ENCODE measurements at places on chromosomes 6 and 20.
A peak's percentile ranks its signal among the peaks of the same experiment; 100 is the strongest.

- no peak for DNase-seq
These were observed 279.9 kb downstream of the CD83 start for GRCh38 chr6:14397518-14397901.

DNA sequence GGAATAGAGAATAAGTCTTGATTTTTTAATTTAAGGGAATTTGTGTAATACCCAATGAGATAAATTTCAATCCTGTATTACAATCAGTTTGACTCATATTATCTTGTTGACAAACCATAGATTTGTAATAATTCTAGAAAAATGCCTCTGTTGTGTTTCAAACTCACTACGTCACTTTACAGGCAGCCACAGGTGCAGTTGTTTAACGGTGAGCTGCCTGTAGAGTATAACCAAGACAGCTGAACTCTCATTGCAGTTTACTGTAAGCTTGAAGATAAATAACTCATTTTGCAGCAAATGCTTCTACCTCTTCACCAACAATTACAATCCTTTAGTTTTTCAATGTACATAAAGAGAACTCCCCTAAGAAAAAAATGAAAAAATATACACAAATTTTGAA is 114.3 kb downstream of the PRKN start:
- DNase-seq, result no peak

DNA sequence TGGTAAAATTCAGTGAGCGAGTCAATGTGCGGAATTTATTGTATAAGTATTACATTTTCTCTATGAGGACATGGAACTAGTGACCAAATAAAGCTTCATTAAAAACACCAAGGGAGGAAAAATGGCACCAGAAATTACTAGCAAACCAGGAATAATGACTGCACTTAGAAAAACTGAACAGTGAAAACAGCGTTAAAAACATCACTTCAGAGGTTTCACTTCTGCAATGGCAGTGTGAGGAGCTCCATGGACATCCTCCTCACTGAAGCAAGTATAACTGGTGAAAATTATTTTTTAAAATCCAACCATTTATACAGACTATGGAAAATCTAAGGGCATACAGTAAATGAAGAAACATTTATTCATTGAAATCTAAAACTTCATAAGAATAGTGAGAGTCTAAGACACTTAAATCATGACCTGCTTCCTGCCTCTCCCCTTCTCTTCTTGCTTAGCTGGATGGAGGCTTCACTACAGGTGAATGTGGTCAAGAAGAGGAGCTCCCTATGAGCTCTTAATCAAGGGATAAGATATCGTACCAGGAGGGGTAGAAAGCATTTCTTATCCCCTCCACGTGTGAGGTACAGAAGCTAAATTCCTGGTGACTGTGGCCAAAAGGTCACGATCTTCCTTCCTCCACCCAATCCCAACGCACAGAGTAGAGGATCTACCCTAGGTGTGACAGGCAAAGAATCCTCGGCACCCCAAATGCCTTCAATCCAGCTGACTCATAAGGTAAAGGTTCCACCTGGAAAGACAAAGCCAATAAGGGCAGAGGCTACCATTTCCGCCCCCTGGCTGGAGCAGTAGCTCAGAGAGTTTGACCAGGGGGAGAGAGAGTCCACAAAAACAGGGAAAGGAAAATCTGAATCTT is 12.3 kb upstream of the ASF1A start:
- no peak for DNase-seq

DNA sequence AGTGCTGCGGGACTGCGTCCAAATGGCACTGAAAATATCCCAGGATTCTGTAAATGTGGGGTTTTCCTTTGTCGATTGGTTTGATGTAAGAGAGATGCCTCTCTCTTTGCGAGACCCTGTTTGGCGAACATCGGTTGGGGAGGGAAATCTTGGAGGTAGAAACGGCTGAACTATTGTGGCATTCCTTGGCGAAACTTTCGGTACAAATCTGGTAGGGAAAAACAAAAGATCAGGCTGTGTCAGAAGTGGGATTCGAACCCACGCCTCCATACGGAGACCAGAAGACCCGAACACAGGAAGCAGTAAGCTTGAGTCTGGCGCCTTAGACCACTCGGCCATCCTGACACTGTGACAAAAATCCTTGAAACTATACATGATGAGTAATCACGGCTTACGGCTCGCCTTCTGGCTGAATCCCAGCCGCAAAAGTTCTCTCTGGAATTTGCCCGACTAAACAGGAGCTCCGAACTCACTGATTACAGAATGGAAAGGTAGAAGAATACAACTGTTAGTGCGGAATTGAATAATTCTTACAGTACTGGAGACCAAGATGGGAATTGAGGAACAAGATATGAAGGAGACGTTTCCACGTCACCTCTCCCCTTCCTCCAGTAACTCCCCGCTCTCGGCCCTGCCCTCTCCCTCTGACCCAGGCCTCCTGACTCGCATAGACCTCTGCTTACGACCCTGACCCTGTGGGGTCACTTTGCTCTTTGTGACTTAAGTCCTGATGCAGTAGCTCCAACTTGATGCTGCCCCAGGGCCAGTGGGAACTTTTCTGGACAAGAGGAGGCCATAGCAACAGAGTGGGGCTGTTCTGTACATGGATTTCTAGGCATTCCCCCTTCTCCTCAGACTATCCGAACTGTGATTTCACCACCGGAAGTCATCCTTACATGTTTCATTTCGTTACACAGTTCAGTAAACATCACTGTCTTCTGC is 132.8 kb upstream of the ZNF184 start:
- DNase-seq, result no peak

GRCh38 chr6:11439017-11439420 is 98.5 kb upstream of the TMEM170B start:
- DNase-seq, result no peak

DNA sequence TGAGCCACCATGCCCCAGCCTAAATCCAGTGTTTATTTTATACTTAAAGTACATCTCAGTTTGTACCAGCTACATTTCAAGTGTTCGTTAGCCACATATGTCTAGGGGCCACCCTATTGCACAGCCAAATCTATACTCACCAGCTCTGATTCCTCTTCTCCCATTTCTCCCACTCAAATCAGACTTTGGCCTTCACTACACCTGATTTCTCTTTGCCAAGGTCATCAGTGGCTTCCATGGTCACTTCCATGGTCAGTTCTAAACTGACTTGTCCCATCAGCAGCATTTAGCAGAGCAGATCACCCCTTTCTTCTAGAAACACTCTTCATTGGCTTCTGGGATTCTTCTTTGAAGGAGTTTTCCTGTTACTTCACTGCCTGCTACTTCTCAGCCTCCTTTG is 14.1 kb downstream of the GHRH start:
- DNase-seq, result no peak

GRCh38 chr20:17992847-17993513 is 24.2 kb downstream of the MGME1 start:
- no peak for DNase-seq

DNA sequence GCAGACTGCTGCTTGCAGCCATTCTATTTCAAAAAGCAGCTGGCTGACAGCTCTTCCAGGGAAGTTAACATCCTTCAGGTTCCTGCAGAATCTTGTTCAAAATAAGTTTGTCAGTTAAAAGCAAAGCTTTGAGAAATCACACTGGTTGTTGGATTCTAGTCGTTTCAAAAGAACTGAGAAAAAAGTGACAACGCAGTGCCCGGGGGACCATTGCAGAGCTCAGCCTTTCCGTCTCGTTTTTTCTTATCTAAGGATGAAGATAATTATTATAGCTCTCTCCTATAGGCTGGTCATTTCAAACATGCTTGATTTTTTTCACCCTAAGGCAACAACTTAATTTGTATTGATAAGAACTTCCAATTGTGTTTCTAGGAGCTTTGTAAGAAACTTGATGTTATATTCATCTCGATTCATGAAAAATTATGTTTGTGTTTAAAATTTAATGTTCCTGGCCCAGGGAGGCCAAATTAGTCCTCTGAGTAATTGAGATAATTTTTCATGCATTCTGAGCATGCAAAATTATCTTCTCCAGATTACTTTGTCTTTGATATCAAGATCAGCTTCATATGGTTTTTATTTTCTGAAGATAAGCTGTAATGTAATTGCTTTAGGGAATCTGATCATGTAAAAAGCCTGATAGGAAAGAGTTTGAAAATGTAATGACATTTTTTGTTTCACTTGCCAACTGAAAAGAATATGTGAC is 58.4 kb downstream of the SNAP25 start:
- DNase-seq, result no peak

DNA sequence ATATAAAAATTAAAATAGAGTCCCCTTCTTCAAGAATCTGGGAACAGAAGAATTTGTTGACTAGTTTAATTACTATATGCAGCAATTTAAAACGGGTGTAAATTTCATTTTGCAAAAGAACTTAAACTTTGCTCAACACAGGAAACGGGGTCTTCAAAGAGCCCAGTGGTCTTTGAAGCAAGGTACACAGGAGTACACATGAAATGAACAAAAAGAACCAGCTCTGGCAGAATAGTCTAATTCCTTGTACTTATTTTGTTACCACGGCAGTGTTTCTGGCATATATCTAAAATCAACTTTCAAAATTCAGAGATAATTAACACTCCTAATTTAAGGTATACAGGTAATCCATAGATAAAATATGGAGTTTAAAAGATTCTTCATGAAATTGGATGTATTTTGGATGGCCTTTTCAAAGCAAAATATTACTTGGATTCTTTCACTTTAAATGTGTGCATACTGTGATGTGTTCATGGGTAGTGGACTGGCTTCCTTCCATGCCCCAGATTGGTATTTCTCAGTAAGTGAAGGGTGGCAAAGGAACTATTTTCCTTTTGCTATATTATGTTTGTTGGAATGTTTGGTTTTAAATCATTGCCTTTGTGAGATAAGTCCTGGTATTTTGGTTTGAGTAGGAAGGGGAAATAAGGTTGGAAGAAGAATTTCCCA is 96.8 kb upstream of the THEMIS start:
- DNase-seq, result no peak

DNA sequence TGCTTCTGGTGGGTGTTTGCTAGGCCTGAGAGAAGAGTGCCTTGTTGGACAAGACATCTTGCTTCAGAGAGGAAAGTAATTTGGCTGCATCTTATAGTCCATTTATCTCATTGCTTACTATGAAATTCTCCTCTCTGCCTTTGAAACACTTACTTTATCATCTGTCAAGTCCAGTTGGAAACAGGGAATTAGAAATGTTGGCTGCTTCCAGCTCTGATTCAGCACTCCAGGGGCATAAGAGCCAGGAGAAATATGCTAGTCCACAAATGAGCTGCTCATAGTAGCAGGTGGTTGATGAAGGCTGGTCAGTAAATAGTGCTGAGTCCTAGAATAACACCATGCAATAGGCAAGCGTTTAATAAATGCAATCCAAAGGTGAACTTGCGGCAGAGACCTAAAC is 227.1 kb downstream of the SLC35F1 start:
- no peak for DNase-seq

DNA sequence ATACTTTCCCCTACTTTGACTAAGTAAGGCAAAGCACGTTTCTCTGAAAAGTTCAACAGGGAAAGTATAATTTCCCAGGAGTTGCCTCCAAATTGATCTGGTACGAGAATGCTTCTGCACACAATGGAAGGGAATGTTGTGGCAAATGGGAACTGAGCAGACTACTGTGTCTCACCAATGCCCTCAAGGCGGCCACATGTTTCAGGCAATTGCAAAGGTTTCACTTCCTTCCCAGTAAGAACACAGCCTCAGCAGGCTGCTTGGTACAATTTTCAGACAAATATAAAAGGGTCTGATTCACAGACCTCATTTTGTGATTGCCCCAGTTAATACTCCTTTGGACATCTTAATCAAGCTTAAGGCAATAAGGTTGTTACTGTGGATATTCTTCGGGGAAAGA is 71.2 kb downstream of the KIAA0319 start:
- DNase-seq, result no peak

GRCh38 chr20:58023346-58023745 is 205.1 kb downstream of the ANKRD60 start:
- DNase-seq, result no peak

- DNase-seq, result peak; percentile 22
These were observed 61.2 kb upstream of the SGK1 start for GRCh38 chr6:134379076-134379475.

DNA sequence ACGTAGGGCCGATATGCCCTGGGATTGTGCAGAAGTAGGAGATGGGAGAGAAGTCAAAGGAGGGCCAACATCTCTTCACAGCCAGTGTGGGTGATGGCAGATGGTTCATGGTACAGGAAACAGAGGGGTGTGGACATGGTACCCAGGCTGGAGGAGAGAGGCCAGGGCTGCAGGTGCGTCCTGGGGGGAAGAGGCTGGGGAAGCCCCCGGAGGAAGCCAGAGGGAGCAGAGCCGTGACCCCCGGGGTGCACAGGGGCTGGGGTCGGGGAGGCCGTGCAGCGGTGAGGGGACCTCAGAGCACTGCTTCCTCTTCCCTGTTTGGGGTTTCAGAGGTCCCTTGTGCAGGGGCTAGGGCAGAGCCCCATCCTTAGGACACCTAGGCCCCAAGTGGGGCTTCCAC is 11.2 kb upstream of the ZBTB46 start:
- no peak for DNase-seq

- no peak for DNase-seq
These were observed 165.1 kb upstream of the AFDN start for GRCh38 chr6:167661552-167662044.

DNA sequence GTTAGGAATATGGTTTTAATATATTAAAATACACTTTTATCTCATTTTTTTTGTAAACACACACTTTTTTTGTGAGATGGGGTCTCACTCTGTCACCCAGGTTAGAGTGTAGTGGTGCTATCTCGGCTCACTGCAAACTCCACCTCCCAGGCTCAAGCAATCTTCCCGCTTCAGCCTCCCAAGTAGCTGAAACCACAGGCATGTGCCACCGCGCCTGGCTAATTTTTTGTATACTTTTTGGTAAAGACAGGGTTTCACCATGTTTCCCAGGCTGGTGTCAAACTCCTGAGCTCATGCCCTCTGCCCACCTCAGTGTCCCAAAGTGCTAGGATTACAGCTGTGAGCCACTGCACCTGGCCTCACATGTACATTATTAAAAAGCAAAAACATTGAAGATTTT is 10.8 kb downstream of the IPCEF1 start:
- no peak for DNase-seq

DNA sequence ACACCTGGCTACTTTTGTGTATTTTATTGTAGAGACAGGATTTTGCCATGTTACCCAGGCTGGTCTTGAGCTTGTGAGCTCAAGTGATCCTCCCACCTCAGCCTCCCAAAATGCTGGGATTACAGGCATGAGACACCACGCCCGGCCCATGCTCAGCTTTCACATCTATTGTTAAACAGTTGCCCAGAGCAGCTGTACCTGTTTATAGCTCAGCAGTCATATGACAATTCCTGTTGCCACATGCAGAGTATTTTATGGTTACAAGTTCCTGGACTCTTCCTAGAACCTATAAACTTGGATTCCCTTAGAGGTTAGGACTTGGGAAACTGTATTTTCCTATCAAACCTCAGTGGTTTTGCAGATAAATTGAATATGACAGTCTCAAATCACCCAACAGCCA is 188.3 kb upstream of the KCNG1 start:
- DNase-seq, result no peak

GRCh38 chr6:106882138-106882537 is 92.4 kb downstream of the CD24 start:
- no peak for DNase-seq

GRCh38 chr6:158408552-158409130 is 96.4 kb downstream of the TULP4 start:
- DNase-seq, result no peak

- no peak for DNase-seq
These were observed 69.5 kb downstream of the SRC start for GRCh38 chr20:37415118-37416085.
